ENCODE measurements at places on chromosomes 16 and 17. TPM values are rescaled to one million over a fixed set of nuclear protein-coding genes. Genes with fewer than 3 reads are reported as not detected.

DNA sequence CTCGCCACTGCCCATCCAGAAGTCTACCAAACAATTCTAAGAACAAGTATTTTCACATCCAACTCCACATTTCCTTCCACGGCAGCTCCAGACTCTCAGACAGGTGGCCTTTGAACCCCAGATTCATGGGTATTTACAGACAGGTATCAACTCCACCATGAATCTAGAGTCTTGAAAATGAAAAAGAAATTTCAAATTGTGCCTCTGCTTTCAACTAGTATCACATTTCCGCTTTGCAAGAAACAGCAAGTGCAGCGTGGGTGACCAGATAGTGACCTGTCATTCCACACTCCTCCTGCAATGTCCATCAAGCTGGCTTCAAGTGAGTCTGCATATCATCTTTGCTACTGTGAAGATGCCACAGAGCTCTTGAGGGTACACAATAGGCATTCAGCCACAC is 232.4 kb upstream of the RPL38 start:
- DNase-seq: no peak

Gene TPPP3
- total RNA-seq: 0.29 TPM

DNA sequence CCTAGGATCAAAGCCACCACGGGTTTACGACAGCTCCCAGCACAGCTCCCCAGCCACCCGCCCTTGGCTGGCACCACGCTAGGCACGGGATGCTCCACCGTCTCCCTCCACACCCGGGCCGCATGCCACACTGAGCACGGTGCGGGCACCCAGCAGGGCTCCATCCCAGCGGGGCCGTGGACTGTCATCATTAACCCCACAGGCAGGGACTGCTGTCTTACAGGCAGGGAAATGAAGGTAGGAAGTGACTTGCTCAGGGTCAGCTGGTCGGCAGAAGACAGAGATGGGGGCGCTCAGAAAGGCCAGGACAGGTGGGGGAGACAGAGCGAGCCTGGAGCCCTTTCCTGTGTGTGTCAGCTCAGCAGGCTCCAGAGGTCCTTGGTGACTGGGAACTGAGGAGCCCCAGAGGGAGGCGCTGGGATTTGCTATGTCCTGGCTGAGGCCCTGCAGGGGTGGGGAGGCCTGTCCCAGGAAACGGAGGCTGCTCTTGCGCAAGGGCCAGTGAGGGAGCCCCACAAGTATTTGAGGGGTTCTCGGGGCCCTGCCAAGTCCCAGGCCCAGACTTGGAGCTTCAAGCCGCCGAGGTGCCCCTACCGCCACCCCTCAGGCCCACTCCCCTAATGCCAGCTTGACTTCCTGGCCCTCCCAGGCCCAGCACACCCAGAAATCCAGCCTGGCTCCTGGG is 3.2 kb downstream of the UBALD1 start:
- no peak for DNase-seq

Gene NACA2
- not detected for total RNA-seq

Gene KRTAP2-3
- not detected for total RNA-seq

DNA sequence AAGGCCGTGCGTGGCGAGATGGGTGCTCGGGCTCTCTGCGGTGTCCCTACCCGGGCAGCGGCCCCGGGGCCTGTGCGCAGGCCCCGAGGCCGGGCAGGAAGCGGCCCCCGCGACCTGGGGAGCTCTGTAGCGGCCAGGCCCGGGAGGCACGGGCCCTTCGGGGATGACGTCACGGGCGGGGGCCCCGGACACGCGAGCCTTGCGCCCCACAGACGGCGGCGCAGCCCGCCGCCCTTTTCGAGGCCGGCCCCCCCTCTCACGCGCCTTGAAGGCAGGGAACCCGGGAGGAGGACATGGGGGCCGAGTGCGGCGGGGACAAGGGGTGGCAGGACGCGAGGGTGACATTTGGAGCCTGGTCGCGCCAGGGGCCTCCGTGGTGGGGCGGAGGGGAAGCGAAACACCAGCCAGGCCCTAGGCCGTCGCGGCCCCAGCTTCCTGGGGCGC is 1.1 kb downstream of the RAI1 start:
- peak; percentile 39 for DNase-seq

Gene CCL17
- not detected for total RNA-seq

Gene NDRG4
- total RNA-seq: 2.5 TPM

Gene PIRT
- not detected for total RNA-seq
